NCI-H2029 (cell line): ENCODE measurements at places on chromosomes 11 and 22.

DNA sequence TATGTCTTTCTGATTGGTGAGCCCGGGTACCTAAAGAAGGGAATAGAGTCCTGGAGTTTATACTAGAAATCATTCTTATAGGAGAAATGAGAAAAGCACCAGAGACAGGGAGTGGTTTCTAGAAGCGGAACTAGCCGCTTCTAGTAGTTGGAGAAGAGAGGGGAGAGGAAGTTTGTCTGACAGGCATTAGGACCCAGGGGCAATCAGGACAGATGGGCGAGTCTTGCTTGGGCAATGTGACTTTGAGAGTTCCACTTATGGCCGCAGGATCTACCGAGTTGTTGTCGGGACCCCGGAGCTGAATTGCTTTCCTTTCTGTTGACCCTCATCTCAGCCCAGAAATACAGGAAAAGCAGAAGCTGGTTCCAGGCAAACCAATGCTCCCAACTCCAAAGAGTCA, 596.8 kb upstream of the CNTN5 start:
- DNase-seq, result no peak

GRCh38 chr11:65014726-65015227, 817 bp downstream of the ARL2 start:
- DNase-seq, result no peak

DNA sequence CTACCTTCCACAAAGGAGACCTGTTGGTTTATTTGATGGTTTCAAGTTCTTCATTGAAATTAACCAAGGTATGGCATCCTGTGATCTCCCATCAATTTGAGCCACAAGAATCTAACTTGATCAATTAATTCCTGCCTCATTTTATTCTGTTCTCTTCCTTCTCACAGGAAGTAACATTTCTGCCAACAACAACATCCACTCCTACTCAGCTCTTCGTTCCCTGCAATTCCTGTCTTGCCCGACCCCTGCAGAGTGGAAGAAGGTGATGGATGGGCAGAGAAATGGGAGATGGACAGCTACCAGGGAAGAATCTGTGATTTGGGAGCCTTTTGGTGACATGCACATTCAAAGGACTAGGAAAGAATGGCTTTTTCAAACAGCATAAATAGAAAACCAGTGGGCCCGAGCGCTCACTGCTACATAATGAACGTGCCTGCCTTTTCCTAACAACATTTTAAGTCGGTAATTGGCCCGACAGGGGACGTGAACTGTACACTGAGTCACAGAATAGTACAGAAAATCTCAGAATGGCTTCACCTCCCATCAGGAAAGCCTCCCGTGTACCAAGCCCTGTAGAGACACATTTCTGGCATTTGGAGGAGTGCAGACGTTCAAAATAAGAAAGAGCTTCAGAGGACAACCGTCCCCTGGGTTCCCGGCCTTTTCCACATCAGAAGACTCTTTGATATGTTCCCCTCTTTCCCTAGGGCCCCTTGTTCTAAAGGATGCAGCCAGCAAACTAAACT, 112.6 kb upstream of the SEZ6L start:
- no peak for DNase-seq

DNA sequence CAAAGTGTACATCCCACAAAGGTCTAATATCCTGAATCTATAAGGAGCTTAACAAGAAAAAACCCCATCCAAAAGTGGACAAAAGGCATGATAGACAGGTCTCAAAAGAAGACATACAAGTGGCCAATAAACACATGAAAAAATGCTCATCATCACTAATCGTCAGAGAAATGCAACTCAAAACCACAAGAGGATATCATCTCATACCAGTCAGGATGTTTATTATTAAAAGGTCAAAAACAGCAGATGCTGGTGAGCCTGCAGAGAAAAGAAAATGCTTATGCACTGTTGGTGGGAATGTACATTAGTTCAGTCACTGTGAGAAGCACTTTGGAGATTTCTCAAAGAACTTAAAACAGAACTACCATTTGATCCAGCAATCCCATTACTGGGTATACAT, 12.7 kb downstream of the LGALS12 start:
- DNase-seq, result no peak

DNA sequence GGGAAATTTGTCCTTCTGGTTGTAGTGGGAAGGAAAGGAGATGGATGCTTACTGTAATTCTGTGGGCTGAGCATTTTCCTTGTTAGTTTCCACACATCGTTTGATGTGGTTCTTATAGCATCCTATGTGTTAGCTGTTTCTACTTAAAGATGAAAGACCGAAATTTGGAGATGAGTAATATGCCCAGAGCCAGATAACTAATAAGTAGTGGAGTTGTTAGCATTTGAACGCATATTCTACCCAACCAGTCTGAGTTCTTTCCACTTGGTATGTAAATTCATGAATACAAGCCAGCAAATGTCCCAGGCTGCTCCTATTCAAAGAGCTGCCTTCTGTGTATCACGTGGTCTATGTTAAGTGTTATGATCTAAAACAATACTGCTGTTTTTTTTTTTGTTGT, 14.6 kb downstream of the SPECC1L start:
- DNase-seq, result no peak

- DNase-seq, result no peak
Measured at GRCh38 chr11:73810637-73811036, 23.0 kb downstream of the MRPL48 start.

- DNase-seq, result no peak
Measured at GRCh38 chr11:7759010-7759409, 37.7 kb downstream of the OR5P2 start.

DNA sequence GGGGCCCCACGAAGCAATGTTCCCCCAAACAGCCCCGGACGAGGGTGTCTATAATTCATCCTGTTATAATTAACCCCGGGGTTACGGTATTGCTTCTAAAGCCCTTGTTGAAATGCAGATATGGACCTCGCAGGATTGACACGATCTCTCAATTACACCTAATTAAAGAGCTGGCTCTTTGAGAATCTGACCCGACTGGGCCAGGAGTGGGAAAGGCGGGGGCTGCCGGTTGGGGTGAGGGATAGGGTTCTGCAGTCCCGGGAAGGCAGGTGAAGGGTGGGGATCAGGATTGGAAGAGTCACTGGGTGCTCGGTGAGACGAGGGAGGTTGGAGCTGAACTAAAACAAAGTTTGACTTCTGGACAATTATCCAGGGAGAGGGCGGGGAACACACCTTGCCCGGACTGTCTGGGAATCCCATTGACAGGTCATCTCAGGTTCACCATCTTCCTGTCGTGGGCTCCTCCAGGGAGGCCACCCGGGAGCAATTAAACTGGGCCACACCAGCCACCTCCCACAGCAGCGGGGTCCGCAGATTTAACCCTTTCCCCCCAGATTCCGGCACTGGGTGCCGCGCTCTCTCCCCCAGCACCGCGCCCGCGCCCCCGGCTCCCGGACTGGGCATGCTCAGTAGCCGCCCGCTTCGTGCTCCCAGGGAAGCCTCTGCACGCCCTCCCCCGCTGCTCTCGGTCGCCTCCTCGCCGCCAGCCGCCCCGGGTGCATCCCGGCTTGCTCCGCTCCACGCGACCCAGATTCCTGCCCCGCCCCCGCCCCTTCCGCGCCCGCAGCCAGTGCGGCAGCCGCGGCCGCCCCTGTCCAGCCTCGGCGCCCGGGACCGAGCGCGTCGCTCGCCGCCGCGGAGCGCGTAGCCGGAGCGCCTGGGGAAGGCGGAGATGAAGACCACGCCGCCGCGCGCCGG, at the start of gene ELMOD1:
Gene ELMOD1, plus strand, starts transcription at position 688 of the 918 bp plus-strand sequence. CDS start 27,043 bp downstream, outside the sequence.
- DNase-seq, result no peak

DNA sequence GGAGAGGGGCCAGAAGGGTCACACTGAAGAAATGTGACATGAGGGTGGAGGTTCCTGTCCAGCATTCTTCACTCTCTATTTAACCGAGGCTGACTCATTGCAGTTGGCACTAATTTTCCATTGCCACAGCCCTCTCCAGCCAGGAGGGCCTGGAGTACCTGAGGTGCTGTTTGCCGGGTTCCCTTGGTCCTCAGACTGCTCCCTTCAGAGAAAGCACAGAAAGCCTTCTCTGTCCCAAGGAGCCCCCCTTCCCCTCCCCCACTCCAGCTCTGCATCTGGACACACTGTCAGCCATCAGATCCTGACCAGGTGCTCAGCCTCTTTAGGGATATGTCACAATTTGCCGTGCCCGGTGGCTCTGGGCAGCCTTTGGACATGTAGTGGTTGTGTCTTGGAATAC, 3.2 kb upstream of the C11orf91 start:
- no peak for DNase-seq

GRCh38 chr11:96694338-96694737, 304.5 kb downstream of the JRKL start:
- no peak for DNase-seq

DNA sequence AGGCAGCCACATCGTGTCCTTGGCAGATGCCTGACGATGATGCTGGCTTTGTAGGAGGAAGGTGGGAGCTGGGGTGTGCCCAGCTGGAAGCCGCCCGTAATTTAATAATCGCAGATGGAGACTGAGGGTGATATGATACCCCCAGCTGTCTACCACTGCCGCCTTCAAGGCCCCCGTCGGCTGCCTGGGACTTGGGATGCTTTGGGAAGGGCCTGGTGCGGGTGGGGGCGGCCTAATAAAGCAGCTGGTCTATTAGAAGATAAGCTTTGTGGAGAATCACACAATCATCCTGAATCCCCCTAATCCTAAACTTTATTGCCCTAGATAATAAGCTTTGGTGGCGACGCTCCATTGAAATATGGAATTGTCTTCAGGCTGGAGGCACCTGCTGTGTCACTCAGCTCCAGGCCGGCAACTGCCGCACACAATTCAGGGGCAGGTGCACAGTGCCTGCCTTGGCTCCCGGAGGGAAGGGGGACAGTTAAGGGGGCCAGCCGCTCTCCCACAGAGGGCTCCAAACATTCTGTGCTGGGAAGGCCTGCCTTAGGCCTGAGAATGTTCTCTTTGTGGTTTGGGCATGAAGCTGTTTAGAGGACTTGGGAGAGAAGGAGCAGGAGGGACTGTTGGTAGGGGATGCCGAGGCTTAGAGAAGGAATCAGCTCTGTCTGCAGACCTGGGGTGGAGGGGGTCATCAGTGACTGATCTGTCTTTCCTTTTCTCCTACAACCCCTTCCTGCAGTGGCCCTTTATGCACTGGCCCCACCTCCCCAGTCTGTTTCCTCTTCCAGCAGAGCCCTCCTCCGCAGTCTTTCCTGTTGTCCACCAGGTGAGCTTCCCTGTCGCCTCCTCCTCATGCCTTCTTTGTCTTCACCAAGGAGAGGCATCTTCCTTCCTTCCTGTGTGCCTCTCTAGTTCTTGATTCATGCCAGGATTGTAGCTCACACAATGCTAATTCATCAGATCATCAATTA, 65.3 kb downstream of the ARL14EP start:
- no peak for DNase-seq

- no peak for DNase-seq
Measured at GRCh38 chr11:128832121-128832497, 35.0 kb downstream of the KCNJ1 start.

DNA sequence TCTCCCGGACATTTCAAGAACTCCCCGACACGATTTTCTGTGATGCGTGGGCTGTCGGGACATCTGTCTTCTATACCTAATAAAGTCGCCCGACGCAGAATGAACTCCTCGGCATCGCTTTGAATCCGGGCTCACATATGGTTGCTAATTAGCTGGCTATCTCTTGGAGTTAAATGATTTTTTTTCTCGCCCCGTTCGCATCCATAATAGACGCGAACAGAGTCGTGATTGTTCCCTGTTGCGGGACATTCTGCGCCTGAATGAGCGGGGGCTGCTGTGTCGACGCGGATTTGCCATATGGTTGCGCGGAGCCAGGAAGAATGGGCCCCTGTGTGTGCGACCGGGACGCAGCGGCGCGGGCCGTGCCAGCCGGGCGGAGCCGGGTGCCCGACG, 16.4 kb downstream of the CDKN1C start:
- DNase-seq, result no peak

GRCh38 chr22:37324340-37325038, 42.2 kb downstream of the CYTH4 start:
- DNase-seq, result no peak
